ENCODE measurements at places on chromosomes 2 and 18. TPM values are rescaled to one million over a fixed set of nuclear protein-coding genes. Genes with fewer than 3 reads are reported as not detected.

The CUL3 gene
- total RNA-seq: 71.7 TPM

The TMEM178A gene
- 3.0 TPM for total RNA-seq

The VWA3B gene
- total RNA-seq: 2.5 TPM

The NABP1 gene
- 26.6 TPM for total RNA-seq

The SRD5A2 gene
- not detected for total RNA-seq

The CCDC141 gene
- 3.9 TPM for total RNA-seq

The RNF152 gene
- 11.8 TPM for total RNA-seq

The AQP4 gene
- not detected for total RNA-seq

The SOCS6 gene
- 19.9 TPM for total RNA-seq

GRCh38 chr2:1721706-1722646 is 22.3 kb downstream of the PXDN start:
- no peak for DNase-seq

DNA sequence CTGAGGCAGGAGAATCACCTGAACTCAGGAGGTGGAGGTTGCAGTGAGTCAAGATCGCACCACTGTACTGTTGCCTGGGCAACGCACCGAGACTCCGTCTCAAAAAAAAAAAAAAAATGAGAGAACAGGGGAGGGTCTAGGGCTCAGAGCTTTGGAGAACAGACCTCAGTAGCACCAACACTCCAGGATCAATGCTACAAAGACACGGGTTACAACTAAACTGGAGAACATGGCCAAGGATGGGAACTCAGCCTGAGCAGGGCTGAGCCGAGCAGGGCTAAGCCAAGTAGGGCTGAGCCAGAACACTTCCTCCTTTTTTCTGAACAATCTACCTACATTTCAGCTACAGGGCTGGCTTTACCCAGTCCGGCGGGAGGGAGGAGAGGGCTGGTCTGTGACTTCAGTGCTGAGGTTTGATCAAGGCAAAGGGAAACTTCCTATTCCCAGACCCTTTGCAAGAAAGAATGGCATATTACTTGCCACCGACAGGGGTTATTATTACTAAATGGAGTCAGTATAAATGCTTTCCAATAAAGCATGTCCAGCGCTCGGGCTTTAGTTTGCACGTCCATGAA is 2.9 kb upstream of the CASP8 start:
- no peak for DNase-seq

DNA sequence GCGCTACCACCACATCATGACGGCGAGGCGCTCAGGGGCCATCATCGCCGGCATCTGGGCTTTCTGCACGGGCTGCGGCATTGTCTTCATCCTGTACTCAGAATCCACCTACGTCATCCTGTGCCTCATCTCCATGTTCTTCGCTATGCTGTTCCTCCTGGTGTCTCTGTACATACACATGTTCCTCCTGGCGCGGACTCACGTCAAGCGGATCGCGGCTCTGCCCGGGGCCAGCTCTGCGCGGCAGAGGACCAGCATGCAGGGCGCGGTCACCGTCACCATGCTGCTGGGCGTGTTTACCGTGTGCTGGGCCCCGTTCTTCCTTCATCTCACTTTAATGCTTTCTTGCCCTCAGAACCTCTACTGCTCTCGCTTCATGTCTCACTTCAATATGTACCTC is 2.3 kb downstream of the MC5R start:
- DNase-seq: no peak

GRCh38 chr2:44772131-44772530 is 169.4 kb upstream of the SIX3 start:
- no peak for DNase-seq

DNA sequence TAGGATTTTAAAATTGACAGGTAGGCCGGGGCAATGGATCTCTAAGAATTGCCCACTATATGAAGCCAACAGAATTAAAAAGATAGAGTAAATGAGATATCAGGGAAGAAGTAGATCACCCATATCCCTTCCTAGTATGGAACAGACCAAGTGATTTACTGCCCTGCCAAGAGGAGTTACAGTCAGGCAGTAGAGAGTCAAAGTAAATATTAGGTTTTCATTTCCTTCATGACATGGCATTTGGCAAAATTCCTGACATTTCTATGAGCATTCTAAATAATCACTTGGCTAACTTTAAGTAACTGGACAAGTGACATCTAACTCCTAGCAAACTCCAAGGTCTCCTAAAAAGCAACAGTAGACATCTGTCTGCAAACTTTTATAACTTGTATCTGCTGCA is 33.5 kb downstream of the GALNT5 start:
- DNase-seq: no peak

DNA sequence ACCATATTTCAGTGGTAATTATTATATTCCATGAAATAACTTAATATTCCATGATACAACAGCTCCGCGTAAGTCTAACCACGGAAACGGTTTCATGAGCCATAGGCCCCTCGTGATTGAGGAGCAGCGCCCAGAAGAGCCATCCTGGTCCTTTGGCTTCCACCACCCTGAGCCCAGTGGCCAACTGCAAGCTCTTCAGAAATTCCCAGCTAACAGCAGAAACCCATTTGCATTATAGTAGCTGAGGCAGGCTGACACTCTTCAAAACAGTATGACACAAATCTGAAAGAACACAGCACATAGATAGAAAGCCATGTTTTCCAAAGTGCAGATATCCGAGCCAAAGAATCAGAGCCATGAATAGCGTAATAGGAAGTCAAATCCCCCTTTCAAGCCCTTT is 120.9 kb upstream of the NFATC1 start:
- DNase-seq: no peak

DNA sequence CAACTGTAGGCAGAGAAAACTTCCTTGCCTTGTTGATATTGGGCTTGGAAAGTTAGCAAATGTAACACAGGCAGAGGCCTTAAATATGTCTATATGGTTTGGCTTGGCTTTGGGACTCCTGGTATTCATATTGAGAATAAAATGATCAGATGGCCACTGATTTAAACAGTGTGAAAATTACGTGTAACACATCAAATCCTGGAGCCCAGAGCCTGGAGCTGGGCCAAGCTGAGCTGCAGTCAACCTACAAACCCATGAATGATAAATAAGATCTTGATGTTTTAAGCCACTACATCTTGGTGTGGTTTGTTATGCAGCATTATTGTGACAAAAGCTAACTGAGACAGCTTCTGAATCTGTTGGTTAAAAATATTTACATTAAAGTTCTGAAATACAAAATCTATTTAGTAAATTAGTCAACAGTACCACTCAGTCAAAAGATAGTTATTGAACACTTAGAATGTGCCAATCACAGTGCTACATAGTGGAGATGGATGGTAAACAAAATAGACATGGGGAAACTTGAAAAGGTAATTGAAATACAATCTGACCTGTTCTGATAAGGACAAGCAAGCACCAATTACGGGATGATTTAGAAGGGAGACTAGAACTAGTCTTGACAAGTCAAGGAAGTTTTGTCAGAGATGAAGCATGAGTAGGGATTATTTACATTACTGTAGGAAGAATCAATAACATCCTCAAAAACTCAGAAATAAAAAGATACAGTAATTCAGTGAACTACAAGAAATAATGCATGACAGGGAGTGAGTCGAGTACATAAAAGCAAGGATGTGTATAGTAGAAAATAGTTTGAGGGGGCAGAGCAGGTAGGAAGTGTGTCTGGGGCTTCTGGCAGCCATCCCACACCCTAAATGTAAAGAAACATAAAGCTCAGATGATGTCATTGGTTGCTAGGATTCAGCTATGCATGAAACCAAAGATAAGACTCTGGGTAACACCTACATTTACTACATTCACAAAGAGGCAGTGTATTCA is 157.7 kb downstream of the HNMT start:
- DNase-seq: no peak

- DNase-seq: no peak
These were observed 30.1 kb upstream of the FAM117B start for GRCh38 chr2:202604699-202605098.

DNA sequence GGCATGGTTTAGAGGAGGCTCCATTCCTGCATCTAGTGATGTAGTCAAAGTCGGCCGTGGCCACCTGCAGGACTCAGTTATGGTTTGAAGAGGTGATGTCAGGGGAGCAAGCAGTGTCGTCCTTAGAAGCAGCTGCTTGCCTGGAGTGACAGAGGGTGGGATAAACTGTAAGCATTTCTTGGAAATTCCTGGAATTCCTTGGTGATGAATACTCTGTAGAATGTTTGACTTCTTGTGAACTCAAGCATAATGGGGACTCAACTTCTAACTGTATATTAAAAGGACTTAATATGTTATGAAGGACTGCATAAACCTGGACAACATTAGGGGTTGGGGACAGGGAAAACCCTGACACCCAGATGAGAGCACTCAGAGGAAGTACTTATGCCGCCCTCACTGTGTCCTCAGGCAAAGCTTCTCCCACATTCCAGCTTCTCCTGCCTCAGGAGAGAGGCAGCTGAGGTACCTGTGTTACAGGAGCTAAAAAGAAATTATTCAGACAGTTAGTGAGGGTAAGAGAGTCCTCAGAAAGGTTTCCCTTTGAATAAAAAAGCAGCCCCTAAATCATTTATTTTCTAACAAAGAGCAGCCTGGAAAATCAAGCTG is 459.9 kb upstream of the CELF4 start:
- DNase-seq: no peak

DNA sequence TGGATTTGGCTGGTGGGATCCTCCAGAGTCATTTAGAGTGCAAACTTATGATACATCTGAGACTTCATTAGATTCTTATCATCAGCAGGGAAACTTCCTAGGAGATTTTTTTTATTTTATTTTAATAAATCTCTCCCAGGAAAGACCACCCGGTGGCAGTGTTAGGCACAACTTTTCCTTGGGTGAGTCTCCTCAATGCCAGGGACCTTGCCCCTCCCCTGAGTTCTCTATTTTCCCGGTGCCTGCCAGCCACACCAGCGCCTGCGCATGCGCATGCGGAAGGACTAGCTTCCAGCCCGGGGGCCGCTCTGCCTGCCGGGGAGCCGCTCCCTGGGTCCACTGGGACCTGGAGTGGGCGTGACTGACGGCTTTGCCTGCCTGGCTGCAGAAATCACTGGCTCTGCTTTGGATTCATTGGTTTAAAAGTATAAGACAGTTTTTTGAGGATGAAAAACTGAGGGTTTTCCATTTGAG is 86.6 kb downstream of the TMEM182 start:
- peak; percentile 46 for DNase-seq

DNA sequence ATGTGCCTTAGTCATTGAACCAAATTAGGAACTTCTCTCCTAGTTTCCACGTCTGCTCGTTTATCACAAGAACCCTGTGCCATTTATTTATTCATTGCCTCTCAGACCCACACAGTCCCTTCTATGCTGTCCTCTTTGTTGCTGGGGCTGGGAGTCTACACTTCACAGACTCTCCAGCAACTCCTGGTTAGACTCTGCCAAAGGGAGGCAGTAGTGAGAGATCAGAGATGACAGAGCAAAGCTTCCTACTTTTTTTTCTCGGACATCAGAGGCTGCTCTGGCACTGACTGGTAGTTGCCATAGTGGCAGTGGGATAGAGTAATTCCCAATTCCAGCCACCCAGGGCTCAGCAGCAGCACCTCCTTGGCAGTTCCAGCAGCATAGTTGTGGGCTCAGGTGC is 277.5 kb downstream of the BCL11A start:
- no peak for DNase-seq

- no peak for DNase-seq
These were observed 66.0 kb upstream of the DSEL start for GRCh38 chr18:67582488-67582887.

DNA sequence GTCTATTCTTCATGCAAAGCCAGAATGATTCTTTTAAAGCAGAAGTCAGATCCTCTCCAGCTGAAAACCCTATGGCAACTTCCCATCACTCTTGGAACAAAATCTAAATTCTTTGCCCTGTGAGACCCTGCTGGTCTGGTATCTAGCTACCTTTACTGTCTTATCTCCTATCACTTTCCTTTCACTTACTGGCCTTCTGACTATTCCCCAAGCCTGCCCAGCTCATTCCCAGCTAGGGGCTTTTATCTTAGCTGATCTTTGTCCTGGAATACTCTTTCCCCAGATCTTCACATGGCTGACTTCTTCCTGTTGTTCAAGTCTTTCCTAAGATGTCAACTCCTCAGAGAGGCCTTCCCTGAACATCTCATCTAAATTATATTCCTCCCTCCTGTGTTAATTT is 63.6 kb downstream of the GREB1L start:
- no peak for DNase-seq

DNA sequence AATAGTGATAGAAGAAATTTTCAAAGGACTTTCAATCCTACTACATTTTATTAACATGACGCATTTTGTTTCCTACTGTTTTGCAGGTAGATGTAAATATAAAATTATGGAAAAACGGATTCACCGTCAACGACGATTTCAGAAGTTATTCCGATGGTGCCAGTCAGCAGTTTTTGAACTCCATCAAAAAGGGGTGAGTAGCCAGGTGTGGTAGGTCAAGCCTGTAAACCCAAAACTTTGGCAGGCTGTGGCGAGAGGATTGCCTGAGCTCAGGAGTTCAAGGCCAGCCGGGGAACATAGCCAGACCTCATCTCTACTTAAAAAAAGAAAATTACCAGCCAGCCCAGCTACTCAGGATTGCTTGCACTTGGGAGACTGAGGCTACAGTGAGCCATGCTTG is 33.0 kb upstream of the MFSD2B start:
- no peak for DNase-seq

- DNase-seq: no peak
These were observed 4.1 kb upstream of the TET3 start for GRCh38 chr2:73980566-73980965.

GRCh38 chr2:96882230-96882629 is 12.3 kb upstream of the SEMA4C start:
- no peak for DNase-seq

DNA sequence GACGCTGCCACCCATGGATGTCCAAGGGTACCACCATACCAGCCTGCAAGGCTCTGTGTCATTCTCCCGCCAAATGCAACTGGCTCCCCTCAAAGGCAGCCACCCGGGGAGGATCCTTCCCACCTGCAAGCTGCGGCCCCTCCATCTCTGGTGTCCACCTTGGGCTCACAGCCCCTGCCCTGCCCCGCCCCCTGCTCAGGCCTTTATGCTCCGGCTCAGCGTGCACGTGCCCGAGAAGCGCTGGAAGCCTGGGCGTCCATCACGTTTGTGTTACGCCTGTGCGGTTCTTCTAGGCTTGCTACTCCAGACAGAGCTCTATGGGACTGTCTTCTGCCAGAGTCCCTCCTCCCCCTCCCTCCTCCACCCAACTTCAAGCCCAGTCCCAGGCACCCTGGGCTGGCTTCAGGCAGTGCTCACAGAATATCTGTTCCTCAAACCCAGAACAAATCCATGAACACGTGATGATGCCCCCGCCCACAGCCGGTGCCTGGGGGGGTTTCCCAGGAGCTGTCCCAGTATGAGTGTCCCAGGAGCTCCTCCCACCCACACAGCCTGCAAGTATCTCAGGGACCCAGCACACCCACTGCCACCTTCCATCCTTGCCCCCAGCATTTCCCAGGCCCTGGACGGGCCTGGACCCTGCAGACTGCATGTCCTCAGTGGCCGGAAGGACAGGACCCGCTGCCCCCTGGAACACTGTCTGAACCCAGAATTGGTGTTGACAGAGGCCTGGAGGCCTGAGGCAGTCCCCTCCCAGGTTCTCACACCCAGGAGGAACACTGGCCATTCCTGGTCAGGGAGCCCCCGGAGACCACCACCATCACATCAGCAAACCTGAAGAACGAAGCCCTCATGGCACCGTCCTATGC is 30.3 kb downstream of the KIF1A start:
- DNase-seq: no peak

GRCh38 chr18:1017227-1018058 is 112.8 kb downstream of the ADCYAP1 start:
- DNase-seq: no peak
